ENCODE measurements at places on chromosomes 2 and 18.

- no peak for DNase-seq
Measured at GRCh38 chr2:18482666-18483065, 77.8 kb downstream of the RDH14 start.

- no peak for DNase-seq
Measured at GRCh38 chr2:216882876-216883275, 23.0 kb upstream of the TNP1 start.

GRCh38 chr2:200763422-200763821, 48.3 kb upstream of the BZW1 start:
- DNase-seq: no peak

DNA sequence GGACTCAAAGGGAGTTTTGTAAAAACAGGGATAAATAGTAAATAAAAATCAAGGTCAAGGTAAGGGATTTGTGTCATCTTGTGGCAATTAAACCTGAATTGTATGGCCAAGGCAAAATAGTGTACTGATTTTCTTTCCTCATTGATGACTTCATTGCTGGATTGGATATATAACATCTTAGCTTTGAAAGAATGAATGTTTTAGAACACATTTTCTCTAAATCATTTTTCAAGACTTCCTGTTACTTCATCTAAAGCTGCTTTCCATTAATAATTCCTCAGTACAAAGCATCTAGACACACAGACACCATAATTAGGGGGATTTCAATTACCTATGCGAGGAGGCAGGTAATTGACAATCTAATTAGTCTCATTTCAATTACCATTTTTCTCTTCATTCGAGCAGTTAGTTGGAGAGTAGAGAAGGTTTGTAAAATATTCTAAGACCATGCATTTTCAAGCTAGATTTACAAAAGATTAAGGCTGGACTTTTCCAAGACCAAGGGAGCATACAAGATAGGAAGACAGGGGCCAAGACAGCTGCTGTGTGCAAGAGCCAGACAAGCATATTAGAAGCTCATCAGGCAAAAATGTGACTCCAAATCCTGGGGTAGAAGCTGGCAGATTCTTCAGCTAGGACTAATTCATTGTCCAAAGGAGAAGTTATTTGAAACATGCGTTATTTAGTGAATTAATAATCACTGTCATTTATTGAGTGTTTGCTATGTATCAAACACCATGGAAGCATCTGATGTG, 253.6 kb downstream of the EPHA4 start:
- DNase-seq: no peak

GRCh38 chr18:34120294-34120693, 104.4 kb downstream of the NOL4 start:
- no peak for DNase-seq

DNA sequence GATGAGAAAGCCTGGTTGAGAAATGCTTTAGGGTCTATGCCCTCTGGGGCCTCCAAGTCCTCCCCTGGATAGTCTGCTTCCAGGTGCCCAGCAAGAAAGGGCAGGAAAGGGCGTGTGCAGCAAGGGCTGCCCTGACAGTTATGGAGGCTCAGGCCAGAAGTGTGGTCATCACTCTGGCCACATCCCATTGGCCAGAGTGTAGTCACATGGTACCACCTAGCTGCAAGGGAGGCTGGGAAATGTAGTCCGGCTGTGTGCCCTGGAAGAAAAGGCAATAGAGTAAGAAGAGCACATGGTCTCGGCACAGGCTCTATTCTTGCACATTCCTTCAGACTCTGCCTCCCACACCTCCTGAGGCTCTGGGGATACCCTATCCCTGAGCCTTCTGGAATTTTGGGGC, 35.7 kb downstream of the ODC1 start:
- DNase-seq: peak; percentile 21

DNA sequence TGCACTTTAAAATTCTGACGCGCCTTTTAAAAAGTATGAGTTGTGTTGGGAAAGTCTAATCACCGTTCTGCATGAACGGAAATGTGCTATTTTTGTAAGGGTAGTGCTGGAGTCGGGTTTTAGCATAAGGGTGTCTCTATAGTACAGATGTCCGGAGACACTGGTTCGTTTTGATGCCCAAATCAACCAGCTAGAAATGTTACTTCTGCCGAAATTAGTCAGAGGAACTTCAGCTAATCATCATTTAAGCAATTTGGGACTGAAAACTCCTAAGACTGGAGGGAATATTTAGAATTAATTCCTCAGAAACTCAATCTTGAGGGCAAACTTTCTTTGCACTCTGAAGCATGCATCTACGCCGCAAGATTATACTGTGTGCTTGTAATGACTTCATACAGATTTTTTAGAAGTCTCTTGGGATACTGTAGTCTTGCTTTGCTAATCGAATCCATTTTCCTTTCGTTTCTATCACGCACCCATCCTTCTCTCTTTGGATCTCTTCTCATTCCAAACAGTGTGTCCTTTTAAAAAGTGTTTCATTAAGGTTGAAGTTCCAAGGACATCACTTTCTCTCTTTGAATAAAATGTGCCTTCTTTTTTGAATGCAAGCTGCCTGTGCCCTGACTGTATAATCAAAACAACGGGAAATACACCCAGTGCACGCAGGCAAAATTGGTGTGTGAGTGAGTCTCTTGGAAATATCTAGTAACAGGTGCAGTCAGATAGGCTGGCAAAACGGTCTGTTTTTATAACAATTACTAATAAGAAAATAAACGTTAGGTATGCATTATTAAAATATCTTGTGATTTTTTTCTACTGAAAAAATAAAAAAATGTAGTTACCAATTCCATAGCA, 270.9 kb upstream of the TCF4 start:
- DNase-seq: no peak

- no peak for DNase-seq
Measured at GRCh38 chr2:28594000-28594331, 98.1 kb downstream of the PLB1 start.

- no peak for DNase-seq
Measured at GRCh38 chr2:175843625-175844024, 158.4 kb downstream of the LNPK start.

GRCh38 chr18:9735238-9735637, 27.1 kb downstream of the RAB31 start:
- DNase-seq: no peak

Measured in stimulated activated CD4-positive, alpha-beta T cell treated with anti-CD3 and anti-CD28 coated beads, Interleukin-1b, Interleukin-23, amount 100 ng/mL, for 24 hours (primary cell).